ENCODE measurements at places on chromosomes 3 and 15.

- DNase-seq = no peak
Measured at GRCh38 chr15:80800067-80800466, 20.9 kb downstream of the CEMIP start.

DNA sequence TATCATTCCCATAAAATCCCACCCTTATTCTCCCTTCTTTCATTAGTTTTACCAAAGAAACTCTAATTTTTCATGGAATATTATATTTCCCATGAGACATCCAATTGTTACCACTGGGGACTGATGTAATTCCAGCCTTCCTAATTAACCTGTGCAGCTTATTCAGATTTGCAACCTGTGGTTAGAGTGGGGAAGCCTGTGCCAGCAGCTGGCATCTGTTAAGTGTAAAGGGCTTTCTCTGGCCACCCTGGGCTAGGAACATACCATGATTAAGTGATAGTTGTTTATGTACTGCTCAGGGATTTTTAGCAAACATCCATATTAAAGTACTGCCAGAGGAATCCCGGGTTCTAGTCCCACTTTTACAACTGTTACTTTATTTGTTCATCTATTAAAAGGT, 78.2 kb downstream of the TPRG1 start:
- no peak for DNase-seq

- no peak for DNase-seq
Measured at GRCh38 chr15:52191207-52191606, at the start of gene GNB5. Gene GNB5, minus strand, starts transcription at chr15:52191392. Its CDS starts 6,716 bp downstream, at chr15:52184676.

GRCh38 chr15:95259965-95260364, 1028.6 kb downstream of the MCTP2 start:
- no peak for DNase-seq

DNA sequence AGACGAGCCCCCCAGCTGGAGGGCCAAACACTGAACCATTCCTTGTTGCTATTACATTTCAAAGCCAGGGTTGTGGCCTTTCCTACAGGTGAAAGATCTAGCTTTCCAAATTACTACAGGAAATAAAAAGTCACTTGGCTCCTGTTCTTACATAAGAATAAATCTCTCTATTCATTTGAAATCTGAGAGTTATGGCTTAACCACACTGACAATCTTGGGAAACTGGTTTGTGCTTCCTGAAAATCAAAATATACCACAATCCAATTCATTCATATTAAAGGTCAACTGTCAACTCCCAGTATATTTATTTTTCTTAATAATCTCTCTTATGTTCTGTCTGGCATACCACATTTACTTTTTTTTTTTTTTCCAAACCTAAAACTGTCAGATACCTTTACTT, 103.7 kb upstream of the LMOD3 start:
- peak; percentile 83 for DNase-seq

DNA sequence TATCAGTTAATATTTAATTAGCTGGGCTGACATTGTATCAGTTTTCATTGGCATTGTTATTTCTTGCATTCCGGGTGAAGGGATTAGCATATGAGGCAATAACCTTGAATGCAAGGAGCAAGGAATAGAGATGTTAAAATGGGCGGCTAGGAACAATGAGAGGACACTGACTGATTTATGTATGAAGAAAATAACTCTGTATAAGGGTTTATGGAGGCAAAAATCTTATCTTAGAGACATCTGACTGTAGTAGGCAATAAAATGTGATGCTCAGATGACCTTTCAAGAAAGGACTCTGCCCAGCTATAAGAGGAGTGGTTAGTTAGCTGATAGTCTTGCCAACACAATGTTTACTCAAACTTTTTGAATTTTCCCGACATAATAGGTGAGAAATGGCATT, 158.3 kb downstream of the EFHB start:
- no peak for DNase-seq

DNA sequence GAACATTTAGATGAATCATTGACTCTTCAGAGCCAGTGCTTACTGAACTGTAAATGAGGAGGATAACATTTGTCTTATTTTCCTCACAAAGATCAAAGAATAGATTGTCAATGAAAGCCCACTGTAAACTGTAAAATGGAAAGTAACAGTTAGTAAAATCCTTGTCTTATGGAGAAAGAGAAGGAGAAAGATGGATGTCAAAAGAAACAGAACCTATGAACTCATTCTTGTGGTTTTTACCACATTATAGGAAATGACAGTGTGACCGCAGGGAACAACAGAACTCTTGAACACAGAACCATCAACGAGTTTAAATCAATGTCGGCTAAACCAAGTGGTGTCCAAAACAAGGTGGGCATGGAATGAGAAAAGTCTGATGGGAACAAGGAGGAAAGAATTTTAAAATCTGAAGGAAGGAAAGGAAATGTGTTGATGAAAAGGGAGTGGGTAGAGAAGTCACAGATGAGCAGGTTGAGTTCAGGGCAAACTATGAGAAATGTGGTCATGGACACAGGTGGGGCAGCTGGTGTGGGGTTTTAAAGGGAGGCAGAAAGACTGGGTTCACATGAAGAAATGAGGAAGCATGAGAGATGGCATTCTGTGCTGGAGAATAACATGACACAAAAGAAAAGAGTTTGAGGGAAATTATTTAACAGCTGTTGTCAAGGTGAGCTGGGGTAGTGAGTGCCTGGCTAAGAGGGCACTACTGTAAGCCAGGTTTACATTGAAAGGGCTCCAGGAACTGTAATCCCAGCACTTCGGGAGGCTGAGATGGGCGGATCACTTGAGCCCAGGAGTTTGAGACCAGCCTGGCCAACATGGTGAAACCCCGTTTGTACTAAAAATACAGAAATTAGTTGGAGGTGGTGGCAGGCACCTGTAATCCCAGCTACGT, 42.4 kb upstream of the ETV5 start:
- no peak for DNase-seq

DNA sequence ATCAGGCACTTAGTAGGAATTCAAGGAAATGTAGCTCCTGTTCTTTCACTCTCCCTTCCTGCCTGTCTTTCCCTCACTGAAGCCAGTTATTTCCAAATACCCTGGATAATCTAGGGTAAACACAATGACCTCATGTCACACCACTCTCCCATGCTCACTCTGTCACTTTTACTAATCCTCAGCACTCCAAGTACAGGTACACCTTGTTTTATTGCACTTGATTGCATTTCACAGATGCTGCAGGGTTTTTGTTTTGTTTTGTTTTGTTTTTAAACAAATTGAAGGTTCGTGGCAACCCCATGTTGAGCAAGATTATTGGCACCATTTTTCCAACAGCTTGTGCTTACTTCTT, 40.8 kb downstream of the PPM1L start:
- no peak for DNase-seq

DNA sequence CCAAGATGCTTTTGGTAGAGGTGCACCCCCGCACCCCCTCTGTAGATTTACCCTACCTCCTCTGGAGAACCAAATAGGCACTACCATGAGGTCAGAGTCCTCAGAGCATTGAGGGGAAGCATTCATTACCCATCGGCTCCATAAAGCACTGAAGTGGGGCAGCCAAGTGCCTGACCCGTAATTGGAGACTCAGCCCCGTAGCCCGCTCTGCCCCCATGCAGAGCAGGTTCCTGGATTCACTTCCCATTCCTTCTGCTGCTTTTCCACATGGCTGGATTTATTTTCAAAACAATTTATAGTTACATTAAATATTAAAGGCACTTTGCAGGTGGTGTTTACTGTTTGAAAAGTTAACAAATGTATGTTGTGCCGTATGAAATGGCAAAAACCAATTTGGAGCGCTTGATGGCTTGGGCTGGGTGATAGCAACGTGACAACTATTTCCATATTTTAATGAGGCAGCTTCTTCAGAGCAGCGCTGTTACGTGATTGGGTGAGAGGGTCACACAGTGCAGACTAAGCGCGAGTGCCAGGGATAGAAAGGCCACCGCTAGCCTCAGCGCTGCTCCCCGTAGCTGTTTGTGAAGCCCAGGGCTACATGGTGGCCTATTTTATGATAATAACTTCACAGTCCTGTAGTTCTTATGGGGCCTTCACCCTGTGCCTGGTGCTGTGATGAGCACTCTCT, 373.8 kb upstream of the PROK2 start:
- no peak for DNase-seq

DNA sequence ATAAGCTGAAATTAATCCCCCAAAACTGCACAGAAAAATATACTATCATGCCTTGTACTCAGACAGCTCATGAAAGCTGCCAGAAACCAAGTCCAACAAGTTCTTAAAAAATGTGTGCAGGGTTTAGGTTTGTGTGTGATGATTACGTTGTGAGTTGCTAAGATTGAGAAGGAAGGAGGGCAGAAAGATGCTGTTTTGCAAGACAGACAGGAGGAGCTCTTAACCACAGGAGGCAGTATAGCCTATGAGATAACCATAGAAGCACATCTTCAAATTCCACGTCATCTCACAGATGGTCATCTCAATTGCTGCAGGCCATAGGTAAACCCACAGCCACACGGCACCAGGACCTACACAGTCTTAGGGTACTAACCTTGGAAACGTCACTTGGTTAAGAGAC, 191.9 kb downstream of the STT3B start:
- DNase-seq = no peak

DNA sequence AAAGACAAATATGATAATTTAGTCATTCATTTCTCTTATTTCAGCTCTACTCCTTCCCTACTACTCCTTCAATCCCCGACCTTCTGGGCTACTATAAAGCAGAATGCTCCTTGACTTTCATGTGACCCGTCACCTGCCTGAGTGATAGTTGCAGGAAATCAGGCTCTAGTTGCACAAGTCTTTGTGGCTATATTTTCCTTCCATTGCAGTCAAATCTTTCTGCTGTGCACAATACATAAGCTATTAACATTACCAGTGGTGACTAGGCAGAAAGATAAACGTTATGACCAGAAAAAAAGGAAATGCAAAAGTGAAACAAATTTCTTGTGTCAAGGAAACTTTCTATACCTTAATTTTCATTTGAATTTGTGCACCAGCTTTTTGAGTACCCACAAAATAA, 2.3 kb downstream of the SUCNR1 start:
- no peak for DNase-seq

DNA sequence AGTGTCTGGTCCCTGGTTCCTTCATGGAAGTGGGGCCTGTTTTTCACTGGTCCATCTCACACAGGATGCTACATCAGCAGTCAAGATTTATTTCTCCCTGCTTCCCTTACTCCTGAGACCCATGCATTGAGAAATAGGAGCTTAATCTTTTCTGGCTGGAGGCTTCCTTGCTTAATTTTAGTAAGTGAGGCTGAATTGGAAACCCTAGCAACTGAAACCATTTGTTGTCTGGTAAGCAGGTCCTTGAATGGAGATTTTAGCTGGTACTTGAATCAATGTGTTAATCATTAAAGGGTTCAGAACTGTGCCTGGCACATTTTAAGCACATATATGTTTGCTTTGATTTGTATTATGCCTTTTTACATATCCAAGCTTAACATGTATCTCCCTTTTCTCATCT, 20.2 kb upstream of the MEF2A start:
- DNase-seq = no peak

DNA sequence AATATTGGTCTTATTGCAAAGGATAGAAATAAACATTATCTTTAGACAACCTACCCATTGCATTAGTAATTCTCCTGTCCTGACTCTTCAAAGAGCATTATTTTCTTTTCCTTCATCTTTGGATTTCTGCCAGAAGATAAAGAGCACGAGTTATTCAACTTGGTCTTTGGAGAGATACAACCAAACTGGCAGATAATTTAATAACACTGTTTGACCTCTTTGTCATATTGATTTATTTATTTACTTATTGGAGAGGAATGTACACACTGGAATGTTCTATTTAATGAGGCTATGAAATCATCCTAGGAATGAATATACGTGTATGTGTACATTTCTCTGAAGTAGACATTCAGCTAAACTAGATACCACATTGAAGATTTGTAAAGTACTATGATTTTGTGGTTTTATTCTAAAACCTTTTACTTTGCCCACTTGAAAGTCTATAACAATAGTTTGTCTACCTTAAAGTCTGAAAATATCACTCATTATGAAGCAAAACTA, 462.1 kb downstream of the C3orf38 start:
- DNase-seq = no peak

DNA sequence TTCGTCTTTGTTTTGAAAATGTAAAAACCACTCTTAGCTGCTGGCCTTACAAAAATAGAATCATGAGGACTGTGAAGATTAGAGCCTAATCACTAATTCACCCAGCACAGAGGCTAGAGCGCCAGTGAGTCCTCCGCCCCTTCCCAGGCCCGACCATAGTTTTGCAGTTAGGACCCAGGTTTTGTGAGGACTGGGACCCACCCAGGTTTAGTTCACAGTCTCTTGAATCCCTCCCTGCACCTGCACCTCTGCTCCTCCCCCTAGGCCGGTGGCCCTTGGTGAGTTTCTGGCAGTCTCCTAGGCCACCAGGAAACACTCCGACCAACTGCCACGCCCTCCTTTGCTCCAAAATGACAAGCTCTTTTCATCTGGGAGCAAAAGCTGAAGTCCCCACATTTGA, 136.0 kb upstream of the CCDC54 start:
- DNase-seq = no peak

- DNase-seq = no peak
Measured at GRCh38 chr3:42057561-42058211, 33.5 kb upstream of the TRAK1 start.

- no peak for DNase-seq
Measured at GRCh38 chr3:58158442-58159153, 52.2 kb downstream of the DNASE1L3 start.

DNA sequence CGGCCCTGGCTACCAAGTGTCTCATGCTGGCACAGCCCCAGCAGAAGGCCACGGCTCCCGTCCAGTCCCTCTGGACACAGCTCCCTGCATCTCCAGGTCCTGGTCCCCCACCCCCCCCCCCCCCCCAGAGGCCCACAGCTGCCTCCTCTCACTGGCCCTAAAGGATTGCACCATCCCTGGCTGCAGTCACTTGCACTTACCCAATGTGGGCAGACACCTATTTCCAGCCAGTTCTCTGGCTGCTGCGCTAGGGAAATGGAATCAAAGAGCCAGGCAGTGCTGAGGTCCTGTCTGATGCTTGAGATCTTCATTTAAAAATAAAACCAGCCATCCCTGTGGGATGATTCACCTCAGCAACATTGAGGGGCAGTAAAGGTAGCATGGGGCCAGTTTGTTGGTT, 346.4 kb downstream of the OCA2 start:
- no peak for DNase-seq

- DNase-seq = no peak
Measured at GRCh38 chr3:29537889-29538609, 257.2 kb downstream of the RBMS3 start.

DNA sequence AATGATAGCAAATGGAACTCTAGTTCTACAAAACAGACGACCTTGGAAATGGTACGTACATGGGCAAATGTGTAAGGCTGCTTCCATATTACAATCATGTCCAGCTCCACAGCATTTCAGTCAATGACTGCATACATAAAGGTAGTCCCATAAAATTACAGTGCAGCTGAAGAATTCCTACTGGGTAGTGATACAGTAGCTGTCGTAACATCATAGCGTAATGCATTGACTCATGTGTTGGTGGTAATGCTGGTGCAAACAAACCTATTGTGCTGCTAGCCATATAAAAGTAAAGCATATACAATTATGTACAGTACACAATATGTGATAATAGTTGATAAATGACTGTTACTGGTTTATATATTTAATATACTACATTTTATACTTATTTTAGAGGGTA, 18.5 kb downstream of the TTC23 start:
- no peak for DNase-seq
